ENCODE measurements at places on chromosomes 3 and 15. TPM values are rescaled to one million over a fixed set of nuclear protein-coding genes. Genes with fewer than 3 reads are reported as not detected.

The TGM5 gene
- total RNA-seq: not detected

- no peak for DNase-seq
Measured at GRCh38 chr3:155675094-155675493, 69.8 kb downstream of the PLCH1 start.

- no peak for DNase-seq
Measured at GRCh38 chr15:27485265-27485664, 514.3 kb downstream of the GABRG3 start.

DNA sequence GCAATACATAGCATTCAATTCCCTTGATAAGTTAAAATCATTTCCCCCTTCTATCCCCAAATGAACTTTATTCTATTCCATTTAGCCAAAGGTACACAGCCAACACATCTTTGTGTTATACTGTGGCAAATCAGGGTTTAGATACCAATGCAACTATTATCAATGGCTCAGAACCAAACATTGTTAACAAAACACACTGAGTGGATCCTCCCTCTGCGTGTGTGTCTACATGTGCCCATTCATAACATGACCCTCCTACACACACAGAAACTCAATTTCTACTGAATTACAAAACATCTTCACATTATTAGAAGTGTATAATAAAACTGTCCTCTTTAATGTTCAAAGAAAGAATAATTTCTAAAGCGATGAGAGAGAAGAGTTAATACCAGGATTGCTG is 1.3 kb downstream of the TTBK2 start:
- no peak for DNase-seq
